ENCODE measurements at places on chromosomes 2 and 18.

DNA sequence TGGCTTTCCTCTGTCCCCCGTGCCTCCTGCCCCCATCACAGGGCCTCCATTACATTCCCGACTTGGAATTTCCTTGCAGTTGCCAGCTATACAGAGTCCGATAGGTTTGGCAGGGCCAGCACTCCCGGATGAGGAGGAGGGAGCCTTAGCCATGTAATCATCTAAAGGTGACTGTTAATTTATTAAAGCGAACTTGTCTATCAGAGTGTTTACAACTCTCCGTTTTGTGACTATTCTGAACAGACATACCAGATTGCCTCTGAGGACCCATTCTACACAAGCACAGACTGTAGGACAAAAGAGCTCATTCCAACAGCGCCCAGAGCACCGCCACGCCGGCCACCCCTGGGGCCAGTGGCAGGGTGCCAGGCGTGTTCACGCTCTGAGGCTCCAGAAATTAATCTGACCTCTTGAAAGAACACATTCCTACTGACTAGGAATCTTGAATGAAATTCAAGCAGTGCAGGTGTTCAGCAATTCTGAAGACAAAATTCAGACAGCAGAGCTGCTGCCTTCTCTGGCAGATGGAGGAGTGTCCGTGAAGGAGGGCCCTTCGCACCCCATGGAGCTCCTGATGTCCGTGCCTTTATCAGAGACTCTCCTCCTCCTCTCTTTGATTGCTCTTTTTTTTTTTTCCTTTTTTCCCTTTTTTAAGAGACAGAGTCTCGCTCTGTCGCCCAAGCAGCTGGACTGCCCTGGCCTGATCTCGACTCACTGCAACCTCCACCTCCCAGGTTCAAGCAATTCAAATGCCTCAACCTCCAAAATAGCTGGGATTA is 58.1 kb upstream of the RALBP1 start:
- no peak for DNase-seq

DNA sequence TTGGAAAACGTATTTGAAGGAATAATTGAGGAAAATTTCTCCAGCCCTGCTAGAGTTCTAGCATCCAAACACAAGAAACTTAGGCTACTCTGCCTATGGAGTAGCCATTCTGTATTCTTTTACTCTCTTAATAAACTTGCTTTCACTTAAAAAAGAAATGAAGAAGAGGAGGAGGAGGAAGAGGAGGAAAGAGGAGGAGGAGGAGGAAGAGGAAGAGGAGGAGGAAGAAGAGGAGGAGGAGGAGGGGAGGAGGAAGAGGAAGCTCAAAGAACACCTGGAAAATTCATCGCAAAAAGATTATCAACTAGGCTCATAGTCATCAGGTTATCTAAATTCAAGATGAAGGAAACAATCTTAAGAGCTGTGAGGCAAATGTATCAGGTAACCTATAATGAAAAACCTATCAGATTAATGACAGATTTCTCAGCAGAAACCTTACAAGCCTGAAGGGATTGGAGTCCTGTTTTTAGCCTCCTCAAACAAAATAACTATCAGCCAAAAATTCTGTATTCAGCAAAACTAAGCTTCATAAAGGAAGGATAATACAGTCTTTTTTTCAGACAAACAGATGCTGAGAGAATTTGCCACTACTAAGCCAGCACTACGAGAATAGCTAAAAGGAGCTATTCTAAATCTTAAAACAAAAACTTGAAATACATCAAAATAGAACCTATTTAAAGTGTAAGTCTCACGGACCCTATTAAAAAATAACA is 56.2 kb upstream of the DSC1 start:
- no peak for DNase-seq

DNA sequence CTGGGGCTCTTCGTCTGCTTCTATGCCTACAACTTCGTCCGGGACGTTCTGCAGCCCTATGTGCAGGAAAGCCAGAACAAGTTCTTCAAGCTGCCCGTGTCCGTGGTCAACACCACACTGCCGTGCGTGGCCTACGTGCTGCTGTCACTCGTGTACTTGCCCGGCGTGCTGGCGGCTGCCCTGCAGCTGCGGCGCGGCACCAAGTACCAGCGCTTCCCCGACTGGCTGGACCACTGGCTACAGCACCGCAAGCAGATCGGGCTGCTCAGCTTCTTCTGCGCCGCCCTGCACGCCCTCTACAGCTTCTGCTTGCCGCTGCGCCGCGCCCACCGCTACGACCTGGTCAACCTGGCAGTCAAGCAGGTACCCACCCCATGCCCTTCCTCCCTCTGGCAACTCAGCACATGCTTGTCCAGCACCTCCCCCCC is 24.2 kb downstream of the STEAP3 start:
- DNase-seq: no peak

- DNase-seq: no peak
Observed at GRCh38 chr2:204551512-204551863, 6.2 kb downstream of the PARD3B start.

- no peak for DNase-seq
Observed at GRCh38 chr18:11944252-11944651, 36.1 kb upstream of the MPPE1 start.

GRCh38 chr2:10073706-10074105 is 6.5 kb downstream of the CYS1 start:
- no peak for DNase-seq

GRCh38 chr2:134295441-134295840 is 41.6 kb downstream of the MGAT5 start:
- no peak for DNase-seq

- DNase-seq: peak; percentile 23
Observed at GRCh38 chr2:19580830-19581229, 222.4 kb upstream of the OSR1 start.

- no peak for DNase-seq
Observed at GRCh38 chr18:48531908-48532307, 6.9 kb upstream of the CTIF start.

DNA sequence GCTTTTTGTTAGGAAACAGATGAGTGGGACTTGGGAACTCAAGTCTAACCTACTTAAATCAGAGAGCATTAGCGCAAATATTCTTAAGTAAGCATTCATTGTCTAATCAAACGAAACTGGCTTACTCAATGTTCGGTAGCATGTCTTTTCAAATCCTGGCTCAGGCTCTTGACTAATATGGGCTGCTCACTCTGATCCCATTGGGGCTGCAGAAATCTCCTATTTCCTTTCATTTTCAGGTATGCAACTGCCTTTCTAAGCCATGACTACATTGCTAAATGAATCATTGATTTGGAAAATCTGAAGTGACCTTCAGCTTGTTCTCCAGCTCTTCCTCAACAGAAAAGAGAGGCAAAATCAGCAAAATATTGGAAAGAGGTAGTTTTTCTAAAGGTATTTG is 2084.4 kb upstream of the PIK3C3 start:
- DNase-seq: no peak

DNA sequence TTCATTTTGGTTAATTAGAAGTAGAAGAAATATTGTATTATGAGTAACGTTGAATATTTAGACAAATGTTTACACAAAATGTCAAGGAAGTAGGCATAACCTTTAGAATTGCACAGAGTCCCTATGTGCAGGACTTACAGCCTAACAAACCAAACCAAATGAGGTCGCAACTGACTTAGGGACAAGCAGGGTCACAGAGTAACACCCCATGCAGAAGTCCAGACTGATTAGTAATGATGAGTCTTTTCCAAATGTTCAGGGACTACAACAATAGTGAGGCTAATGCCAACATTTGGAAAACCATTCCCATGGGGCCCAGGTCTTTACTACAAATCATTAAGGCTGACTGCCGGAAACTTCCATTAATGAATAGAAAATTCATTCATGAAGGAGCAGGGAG is 452.5 kb upstream of the CHAC2 start:
- DNase-seq: no peak

DNA sequence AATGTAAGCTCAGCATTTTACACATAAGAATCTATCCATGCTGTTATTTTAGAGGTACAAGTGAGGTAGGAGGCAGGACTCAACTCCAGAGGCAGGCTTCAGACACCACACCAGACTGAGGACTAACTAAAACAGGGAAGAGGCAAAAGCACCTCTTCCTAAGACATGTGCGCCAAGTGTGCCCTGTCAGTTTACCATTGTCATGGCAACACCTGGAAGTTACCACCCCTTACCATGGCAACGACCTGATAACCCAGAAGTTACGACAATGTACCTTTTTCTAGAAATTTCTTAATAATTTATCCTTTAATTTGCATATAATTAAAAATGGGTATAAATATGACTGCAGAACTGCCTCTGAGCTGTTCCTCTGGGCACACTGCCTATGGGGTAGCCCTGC is 160.1 kb downstream of the FAM124B start:
- DNase-seq: no peak

DNA sequence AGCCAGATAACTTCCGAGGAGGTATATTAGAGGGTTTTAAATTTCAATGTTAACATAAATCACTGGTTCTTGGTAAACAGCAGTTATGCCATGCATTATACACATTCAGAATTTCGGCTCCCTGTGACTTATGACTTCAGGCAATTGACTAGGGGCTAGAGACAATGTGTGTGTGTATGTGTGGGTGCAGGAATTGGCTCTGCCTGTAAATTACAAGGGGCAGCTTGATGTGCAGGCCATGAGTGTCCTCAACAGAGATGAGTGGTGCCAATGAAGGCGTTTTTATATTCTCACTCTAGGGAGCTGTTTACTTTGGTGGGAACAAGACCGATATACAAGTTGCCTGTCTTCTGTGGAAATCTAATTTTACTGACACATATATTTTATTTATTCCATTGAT is 161.6 kb downstream of the CSRNP3 start:
- DNase-seq: no peak

- DNase-seq: no peak
Observed at GRCh38 chr2:204535764-204536163, 9.5 kb upstream of the PARD3B start.

GRCh38 chr2:49153252-49153651 is 1.1 kb downstream of the FSHR start:
- DNase-seq: no peak

- DNase-seq: no peak
Observed at GRCh38 chr2:191612496-191612895, 65.4 kb upstream of the NABP1 start.

- DNase-seq: no peak
Observed at GRCh38 chr2:216066230-216066629, 15.4 kb downstream of the PECR start.

GRCh38 chr2:62844311-62845090 is 139.0 kb downstream of the EHBP1 start:
- no peak for DNase-seq

DNA sequence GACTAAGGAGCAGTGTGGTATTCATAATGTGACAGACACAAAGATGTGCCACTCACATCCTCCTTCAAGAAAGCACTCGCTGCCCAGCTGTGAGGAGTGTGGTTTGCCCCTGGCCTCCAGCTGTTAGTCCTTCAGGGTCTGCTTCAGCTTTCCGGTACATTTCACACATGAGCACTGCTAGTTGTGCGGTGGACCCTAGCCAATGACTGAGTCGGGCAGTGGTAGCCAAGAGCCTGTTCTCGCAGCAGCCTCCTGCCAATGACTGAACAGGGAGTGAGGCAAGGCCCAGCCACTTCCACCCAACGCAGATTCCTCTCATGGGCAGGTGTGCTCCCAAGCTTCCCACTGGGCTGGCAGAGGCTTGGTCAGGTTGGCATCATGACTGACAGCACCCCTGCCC is 254.3 kb downstream of the RBM43 start:
- DNase-seq: no peak

DNA sequence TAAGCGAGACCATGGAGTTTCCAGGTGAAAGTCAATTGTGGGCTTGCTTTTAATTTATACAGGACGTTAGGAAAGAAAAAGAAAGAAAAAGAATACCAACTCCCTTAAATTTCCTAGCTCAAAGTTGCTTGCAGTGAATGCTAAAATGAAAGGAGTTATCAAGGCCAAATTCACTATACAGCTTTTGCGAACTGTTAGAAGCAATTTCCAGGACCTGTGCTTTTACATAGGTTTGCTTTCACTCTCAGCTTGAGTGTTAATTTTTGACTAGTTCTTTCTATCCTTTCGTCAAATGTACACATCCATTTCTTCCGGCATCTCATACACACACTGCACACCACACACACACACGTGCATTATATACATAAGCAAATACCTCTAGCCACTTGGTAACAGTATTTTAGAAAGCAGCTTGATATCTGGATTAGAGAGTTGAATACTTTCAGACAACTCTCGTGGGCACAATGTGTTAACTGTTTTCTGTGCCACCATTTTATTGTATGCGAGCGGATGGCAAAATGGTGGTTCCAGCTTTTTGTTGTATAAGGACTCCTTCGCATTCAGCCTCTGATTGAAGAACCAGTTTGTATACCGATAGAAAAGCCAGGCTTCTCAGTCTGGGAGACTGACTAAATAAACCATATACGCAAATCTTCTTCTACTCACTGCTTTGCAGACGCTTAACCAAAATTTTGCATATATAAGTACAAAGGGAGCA is 381.8 kb downstream of the MTX2 start:
- DNase-seq: no peak

DNA sequence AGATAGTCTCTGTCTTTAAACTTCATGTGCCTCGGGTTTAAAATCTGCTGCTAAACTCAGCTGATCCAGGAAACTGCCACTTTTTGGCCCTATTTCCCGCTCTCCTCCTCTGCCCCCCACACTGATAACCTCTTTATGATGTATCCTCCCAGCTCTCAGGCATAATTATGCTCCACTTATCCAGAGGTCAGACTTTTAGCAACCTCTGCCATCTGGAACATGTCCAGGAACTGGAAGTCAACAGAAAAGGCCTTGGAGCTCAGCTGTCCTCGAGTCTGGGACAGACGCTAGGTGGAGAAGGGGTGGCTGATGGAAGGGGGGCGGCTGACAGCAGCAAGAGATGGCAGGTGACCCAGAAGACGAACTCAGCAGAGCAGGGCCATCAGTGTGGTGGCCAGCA is 41.2 kb downstream of the ASAP2 start:
- DNase-seq: no peak

DNA sequence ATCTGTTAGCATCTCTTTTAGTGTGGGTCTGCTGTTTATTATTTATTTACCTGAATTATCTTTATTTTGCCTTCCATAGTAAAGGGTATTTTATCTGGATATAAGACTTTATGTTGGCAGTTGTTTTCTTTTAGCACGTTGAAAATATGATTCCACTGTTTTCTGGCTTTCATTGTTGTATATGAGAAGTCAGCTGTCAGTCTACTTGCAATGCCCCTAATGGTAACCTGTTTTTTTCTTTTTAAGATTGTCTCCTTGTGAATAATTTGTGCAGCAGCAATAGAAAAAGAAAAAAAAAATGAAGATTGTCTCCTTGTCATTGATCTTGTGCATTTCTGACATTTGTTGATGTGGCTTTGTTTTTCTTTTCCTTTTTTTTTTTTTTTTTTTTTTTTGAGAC is 27.2 kb downstream of the SNED1 start:
- no peak for DNase-seq

DNA sequence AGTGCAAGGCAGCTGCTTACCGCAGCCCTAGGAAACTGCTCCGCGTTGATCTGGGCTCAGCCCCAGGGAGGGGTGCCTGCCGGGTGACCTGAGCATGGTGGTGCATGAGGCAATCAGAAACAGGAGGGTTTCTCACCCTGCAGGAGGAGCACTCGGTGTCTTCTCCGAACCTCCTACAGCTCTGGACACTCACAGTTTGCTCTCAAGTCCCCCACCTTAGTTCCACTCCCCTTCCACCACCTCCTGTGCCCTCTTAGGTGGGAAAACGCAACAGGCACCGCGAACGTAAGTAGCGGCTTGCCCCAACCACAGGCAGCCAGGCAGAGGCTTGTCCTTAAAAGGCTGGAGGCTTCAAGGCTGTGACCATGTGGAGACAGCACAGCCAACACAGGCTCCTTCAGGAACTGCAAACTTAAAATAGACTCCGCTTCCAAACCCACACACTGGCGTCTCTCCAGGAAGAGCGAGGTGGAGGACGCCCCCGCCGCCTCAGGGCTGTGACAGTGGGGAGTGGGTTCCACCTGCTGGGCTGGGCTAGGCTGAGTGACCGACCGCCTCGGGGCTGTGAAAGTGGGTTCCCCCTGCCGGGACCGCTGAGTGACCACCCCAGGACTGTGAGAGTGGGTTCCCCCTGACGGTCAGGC is 71.6 kb downstream of the NDUFA10 start:
- DNase-seq: no peak

All from HuH-7 (cell line).